ENCODE measurements at places on chromosomes 11 and 22.

GRCh38 chr11:94658888-94659287 lies 91.7 kb downstream of the PIWIL4 start:
- DNase-seq: no peak

DNA sequence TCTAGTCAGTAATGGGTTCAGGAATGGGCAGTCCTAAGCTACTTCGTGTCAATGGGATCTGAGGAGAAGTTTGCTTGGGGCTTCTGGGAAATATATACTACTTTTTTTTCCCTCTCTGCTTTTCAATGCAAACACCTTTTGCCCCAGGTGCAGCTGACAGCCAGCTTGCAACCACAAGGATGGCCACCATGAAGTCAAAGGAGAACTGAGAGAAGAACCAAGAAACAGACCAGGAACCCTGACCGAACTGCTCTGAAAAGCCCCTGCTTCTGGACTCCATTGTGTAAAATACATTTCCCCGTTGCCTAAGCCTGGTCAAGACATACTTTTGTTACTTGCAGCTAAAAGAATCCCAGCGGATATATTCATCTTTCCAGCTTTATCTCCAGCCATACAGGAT lies 20.1 kb upstream of the CD44 start:
- no peak for DNase-seq

GRCh38 chr22:26648528-26649388 lies 8.6 kb upstream of the MIAT start:
- DNase-seq: no peak

DNA sequence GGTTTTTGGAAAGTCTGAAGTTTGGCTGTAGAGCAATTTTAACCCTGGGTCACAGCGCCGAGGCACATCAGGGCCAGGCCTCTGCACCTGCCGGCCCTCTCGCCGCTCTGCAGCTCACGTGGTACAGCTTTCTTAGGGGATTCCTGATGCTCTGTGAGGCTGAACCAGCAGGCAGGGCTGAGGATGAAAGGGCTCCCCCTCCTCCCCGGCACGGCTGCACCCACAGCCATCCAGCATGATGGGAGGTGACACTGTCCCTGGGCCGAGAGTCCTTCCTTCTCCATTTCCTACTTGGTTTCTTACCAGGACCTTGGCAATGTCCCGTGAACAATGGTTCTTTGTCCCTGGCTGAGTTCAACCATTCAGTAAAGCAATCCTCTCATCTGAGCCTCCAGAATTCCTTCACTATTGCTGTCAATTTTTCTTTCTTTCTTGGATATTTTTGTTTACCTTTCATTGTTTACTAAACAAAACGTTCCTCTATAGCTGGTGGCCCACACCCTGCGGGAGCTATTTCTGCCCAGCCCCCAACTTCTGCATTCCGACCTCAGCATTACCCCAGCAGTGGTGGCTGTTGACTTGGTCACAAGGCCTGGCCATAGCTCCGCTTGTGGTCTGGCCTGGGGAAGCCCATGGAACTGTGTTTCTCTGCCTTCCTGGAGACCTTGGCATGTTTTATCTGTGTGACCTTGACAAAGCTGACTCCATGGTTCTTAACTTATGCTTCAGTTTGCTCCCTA lies 172.8 kb upstream of the B3GAT1 start:
- DNase-seq: no peak

DNA sequence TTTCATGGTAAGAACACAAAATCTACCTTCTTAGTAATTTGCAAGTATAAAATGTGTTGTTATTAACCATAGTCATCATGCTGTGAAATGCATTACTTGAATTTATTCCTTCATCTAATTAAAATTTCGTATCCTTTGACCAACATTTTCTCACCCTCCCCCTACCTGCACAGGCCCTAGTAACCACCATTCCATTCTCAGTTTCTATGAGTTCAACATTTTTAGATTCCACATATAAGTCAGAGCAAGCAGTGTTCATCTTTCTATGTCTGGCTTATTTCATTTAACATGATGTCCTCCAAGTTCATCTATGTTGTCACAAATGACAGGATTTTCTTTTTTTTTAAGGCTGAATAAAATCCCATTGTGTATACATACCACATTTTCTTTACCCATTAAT lies 43.5 kb upstream of the CCDC179 start:
- DNase-seq: no peak
